ENCODE measurements at places on chromosomes 2 and 18.

GRCh38 chr2:54176577-54176976 lies 61.2 kb downstream of the ACYP2 start:
- DNase-seq: no peak

DNA sequence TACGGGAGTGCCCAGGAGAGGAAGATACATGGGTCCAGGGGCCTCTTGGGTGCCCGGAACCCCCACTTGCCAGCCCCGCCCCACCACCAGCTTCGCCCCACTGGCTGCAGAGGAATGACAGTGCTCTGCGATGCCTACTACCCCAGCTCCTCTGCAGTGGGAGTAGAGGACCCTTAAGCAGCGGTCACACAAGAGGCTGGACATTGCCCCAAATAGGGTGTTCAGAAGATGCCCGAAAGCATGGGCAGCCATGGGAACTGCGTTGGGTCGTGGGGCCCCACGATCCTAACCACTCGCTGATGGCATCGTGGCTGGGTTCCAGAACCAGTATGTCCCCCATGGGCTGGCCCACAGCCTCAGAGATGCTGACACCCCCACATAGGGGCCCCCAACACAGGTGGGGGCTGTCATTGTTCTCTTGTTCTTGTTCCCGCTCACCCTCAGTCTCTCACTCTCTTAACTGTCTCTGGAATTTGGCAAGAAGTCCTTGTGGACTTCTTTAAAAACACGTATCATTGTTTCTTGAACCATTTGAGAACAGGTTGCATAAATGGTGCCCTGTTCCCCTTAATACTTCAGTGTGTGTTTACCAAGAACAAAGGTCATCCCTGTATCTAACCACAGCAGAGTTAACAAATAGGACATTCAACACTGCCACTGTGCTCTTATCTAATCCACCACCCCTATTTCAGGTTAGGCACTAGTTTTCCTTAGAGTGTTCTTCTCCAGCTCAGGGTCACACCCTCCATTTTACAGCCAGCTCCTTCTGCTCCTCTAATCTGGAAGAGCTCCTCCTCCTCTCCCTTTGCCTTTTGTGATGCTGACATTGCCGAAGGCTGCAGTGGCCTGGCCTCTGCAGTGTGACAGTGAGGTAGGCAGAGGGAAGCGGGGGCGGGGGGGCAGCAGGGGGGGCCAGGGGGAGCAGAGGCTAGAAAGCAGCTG lies 76.3 kb downstream of the STPG4 start:
- no peak for DNase-seq

- no peak for DNase-seq
Observed at GRCh38 chr2:65550246-65550645, 117.8 kb upstream of the SPRED2 start.

DNA sequence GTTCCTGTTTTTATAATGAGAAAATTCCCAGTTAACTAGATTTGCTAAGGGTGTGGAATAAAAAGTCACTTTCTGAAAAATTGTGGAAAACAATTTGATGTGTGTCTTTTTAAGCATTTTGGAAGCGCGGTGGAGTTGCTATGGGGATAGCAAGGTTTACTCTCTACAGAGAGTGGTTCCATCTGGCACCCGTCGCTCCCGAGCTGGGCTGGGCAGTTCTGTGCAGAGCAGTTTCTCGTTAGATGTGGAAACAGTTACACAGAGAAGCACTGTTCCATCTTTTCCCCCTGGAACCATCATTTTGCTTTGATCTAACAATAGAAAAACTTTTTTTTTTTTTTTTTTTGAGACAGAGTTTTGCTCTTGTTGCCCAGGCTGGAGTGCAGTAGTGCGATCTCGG lies 17.4 kb downstream of the LDLRAD4 start:
- DNase-seq: no peak

GRCh38 chr2:209901172-209901571 lies 101.3 kb upstream of the RPE start:
- DNase-seq: no peak

- no peak for DNase-seq
Observed at GRCh38 chr2:7117076-7117475, 199.9 kb downstream of the RNF144A start.

DNA sequence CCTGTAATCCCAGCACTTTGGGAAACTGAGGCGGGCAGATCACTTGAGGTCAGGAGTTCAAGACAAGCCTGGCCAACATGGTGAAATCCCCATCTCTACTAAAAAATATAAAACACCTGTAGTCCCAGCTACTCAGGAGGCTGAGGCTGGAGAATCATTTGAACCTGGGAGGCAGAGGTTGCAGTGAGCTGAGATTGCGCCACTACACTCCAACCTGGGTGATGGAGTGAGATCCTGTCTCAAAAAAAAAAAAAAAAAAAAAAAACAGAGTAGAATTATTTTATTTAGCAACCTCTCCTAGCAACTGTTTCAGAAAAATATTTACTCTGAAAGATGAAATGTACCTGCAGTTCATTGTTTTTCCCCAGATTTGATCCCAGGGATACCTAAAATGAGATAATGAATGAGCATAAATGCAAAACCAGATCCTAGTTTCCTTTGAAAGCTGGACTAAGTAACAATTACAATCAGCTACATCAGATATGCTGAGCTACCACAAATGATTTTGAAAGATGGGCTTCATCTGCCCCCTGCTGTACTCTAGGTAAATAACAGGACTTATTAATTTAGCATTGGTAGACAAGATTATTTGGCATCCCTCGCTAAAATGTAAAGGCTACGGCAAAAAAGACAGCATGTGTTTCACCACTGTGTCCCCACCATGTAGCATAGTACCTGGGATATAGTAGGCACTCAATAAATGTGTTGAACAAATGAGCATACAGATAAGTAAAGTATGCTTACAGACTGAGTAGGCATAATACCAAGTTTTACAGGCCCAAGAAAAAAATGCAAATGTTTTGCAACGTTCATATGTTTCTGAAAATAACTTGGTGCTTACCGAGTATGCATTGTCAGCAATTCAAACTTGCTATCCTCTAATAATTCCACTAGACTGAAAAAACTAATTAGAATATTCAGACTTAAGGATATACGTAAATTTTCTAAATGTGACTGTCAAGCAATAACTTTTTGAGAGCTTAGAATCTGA lies 102.5 kb downstream of the ATL2 start:
- no peak for DNase-seq

DNA sequence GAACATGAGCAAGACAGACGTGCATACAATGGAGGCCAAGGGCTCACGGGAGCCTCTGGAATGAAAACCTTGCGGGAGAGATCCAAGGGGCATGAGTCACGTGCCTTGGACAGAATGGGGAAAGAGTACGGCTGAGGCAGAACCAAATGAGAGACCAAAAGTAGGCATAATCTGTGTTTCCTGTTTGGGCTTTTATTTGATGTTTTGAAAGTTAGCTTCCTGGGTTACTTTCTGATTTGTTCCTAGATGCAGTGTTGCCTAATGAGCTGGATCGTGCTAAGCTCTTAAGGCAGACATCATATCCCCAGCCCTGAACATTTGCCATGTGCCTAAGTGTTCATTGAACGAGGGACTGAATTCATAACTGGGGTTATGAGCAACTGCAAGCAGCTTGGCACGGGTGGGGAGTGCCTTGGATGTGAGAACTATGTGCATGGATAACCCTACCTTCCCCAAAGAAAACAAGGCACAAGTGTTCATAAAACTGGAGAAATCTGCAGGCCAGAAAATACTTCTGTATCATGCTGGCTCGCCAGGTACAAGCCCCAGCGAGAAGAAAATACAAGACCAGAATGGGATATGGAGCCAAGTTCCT lies 60.3 kb upstream of the RPL31 start:
- peak; percentile 3 for DNase-seq

GRCh38 chr2:238585836-238586821 lies 159.4 kb downstream of the ASB1 start:
- no peak for DNase-seq

GRCh38 chr2:174826051-174826450 lies 61.8 kb upstream of the CHRNA1 start:
- no peak for DNase-seq

GRCh38 chr2:240732911-240733622 lies 41.4 kb downstream of the AQP12A start:
- no peak for DNase-seq

DNA sequence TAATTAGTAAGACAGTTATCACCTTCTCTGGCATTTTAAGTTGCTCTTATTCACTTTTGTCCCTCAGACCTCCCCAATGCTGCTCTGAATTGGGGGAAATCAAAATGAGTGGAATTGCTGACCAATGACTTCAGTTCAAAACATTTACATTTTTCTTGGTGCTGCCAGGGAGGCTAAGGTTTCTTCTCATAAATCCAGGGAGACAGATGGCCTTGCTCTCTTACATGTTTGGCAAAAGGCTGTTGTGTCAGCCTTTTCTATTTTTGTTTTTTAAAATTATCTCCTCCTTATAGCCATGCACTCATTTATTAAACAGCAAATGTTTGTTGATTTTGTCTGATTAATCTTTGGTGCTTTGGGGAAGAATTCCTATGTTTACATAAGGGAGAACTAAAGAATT lies 82.0 kb downstream of the GALNT13 start:
- no peak for DNase-seq

GRCh38 chr18:12076424-12077140 lies 17.1 kb upstream of the ANKRD62 start:
- no peak for DNase-seq

- no peak for DNase-seq
Observed at GRCh38 chr2:182664212-182664611, 51.8 kb upstream of the DNAJC10 start.

GRCh38 chr2:54558188-54559005 lies 102.3 kb downstream of the SPTBN1 start:
- DNase-seq: peak; percentile 76

DNA sequence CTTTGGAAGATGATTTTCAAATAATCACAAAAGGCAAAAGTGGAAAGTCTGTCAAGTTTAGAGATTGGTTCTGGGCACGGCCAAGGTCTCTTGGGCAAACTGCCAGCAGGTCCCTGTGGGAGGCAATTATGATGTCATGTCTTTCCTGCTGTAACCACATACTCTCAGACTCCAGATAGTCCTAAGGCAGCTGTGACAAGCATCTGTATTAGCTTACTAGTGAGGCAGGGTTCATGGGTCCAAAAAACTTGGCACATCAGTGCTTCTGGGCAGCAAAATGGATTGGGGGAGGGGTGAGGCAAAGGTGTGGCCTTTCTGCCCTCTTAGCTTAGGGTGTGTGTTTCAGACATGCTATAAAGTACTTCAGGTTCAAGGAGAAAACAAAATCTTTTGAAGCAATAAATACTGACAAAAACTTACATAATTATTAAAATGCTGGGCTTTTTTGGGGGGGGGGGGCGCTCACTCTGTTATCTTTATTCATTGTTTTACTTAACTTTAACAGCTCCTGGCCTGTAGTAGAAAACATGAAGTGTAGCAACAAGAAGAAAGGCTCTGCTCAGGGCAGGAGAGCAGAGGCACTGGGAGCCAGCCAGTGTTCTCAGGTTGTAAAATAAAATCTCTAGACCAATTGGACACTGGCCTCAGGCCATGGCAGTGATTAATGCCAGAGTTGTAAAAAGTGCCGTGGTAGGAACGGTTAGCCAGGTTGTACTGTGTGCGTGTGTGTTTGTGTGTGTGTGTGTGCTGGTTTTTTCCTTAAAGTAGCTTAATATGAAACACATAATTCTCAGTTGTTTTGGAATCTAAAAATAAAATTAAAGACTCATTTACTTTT lies 14.3 kb upstream of the TANC1 start:
- DNase-seq: no peak

GRCh38 chr2:96877631-96878092 lies 7.8 kb upstream of the SEMA4C start:
- no peak for DNase-seq

DNA sequence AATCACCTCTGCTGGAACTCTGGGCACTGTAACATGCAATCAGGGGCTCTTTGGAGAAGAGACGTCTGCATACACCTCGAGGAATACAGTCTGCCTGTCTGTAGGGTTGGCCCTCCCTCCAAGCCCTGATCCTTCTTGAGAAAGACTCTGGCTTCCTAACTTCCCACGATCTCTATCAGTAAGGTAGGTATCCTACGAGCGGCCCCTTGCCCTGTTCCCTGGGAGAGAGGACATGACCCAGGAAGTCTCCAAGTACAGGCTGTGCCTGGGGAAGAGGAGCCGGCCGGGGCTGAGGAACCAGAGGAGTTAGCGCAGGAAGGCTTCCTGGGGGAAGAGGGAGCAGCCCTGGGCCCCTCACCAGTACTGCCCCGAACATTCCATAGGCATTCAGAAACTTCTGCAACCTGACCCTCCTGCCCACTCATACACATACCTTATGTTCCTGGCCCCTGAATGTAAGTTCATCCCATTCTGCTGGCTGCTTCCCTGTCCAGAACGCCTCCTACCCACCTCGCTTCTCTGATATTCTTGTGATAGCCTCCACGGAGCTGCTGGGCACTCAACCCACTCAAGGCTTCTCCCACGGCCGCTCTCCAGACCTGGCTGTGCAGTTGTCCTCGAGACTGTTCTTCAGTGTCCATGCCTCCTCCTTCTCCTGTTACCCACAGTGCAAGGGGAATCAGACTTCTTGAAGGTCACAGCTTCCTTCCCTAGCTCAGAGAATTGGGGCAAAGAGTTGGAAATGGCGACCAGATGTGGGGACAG lies 116.1 kb downstream of the CYP26B1 start:
- no peak for DNase-seq

DNA sequence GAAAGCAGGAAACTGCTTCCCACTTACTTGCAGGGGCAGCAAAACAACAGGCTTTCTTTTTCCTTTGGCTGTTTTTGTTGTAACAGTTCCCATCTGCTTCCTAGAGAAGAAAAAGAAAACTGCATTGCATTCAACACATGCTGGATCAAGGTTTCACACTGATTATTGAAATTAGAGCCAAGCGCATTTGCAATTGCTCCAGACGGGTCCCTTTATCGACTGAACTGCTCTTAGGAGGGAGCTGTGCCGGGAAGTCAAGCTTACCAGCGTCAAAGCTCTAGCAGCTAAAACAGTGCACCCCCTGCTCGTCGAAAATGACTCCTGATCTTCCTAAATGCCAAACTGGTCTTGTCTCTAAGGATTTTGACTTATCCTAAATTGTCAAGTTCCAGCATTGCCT lies 164.0 kb upstream of the SESTD1 start:
- DNase-seq: no peak

GRCh38 chr2:127638361-127639110 lies 7.4 kb upstream of the GPR17 start:
- DNase-seq: no peak

DNA sequence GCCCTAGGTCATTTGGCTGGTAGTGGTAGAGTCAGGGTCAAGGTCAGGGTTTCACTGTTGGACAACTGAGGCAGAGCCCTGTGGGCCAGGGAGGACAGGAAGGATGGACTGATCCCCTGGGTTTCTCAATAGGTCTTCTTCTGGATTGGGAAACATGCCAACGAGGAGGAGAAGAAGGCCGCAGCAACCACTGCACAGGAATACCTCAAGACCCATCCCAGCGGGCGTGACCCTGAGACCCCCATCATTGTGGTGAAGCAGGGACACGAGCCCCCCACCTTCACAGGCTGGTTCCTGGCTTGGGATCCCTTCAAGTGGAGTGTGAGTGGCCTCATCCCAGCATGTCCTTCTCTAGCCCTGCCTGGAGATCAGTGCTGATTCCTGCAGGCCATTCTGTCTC lies 18.1 kb downstream of the VIL1 start:
- no peak for DNase-seq

- DNase-seq: no peak
Observed at GRCh38 chr2:31384771-31385276, 29.7 kb downstream of the XDH start.

- no peak for DNase-seq
Observed at GRCh38 chr2:94994063-94994913, 31.2 kb upstream of the MAL start.

- no peak for DNase-seq
Observed at GRCh38 chr2:160783474-160783873, 289.9 kb upstream of the RBMS1 start.

- DNase-seq: no peak
Observed at GRCh38 chr2:206457188-206457634, 13.9 kb downstream of the ADAM23 start.
